ENCODE measurements at places on chromosomes 3 and 15.
A peak's percentile ranks its signal among the peaks of the same experiment; 100 is the strongest.

DNA sequence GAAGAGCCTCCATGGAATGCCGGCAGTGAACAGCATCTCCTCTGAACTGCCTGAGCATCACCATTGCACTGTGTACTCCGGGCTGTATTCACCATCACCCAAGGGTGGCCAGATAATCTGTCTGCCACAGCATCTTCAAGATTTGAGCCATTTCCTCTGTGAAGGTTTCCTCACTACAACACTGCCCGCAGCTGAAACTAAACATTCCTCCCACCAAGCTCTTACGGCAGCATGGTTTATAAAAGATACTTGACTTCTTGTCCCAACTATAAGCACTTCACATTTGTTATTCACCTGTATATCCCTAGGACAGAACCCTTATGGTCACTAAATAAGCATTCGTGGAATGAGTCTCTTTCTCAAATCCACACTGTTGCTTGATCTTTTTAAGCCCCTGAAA, 125.9 kb downstream of the SST start:
- DNase-seq, result no peak

DNA sequence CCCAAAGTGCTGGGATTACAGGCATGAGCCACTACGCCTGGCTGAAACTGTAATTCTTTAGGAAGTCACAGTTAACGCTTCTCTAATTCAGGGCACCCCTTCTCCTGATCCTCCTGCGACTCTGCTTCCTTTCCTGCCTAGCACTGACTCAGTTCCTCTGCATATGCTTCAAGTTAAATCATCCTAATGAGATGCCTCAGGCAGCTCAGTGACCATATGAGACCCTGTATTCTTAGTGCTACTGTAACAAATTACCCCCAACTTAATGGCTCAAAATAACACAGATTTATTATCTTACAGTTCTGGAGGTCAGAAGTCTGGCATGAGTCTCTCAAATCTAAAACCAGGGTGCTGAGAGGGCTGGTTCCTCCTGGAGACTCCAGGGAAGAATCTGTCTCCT, 271.8 kb upstream of the LYSMD4 start:
- no peak for DNase-seq

DNA sequence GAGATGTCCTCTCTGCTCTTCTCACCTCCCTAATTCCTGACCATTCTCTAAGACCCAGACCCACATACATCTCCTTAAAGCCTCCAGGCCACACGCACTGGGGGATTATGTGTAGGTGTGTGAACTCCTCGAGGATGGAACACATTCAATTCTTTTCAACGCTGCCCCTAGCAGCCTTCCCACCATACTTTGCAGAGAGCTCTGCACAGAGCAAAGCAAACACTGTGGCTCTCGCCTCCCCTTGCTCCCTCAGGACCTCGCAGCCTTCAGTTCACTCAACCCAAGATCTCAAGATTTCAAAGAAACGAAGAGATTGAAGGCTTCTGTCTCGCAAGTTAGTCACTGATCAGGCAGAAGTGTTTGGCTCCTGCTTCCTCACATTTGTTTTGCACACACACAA, 6.0 kb downstream of the ACTC1 start:
- no peak for DNase-seq

- DNase-seq, result no peak
These were observed 11.0 kb upstream of the ARL14 start for GRCh38 chr3:160665784-160666526.

DNA sequence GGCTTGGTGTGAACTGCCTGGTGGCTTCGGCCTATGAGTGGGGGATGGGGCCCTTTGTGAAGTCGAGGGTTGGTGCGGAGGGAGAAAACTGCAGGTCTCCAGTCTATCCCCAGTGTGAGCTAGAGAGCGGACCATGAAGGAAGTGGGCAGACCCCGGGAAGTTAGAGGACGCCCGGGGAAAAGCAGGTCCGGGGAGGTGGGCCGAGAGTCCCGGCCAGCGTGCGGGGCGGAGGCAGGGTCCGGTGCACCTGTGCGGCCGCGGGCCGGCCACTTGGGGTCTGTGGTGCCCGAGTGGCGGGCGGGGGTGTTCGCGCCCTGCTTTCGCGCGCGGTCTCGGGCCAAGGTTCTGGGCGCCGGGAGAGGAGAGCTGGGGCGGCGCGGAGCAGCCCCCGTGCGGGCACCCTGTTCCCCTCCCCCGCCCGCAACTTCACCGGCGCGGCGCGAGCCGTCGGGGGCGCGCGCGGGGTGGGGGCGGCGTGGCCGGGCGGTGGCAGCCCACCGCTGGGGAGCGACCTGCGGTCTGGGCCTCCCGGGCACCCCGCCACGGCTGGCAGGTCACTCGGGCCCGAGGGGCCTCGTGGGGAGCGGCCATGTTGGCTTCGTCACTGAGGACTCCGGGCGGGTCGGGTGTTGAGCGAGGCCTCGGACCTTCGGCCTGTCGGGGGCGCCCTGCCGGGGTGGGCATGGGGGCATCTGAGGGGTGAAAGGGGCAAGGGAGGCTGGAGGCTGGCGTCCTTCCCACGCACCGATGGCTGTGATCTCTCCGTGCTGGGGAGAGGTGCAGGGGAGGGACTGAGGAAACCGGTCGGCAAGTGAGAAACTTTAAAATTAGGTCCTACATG, 4.8 kb downstream of the UBE2E1 start:
- DNase-seq, result peak; percentile 46

GRCh38 chr3:196499061-196499460, 4.5 kb downstream of the RNF168 start:
- DNase-seq, result no peak

DNA sequence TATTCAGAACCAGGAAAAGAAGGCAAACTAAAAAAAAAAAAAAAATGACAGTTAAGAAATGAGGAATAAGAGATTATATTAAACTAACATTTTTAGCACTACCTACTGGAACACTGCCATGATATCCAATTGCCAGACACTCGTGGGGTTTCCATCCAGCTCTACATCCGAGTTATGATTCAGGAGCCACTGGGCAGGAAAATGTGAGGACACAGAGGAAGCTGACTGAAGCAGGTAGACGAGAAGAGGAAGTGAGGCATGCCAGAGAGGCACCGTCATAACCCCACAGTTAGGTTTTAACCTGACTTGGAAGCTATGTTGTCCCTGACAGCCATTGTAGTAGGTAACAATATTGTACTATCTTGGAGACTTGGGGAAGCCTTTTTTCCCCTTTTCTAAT, 495.0 kb downstream of the NLGN1 start:
- no peak for DNase-seq

- no peak for DNase-seq
These were observed 382 bp upstream of the POMGNT2 start for GRCh38 chr3:43106293-43106628.

DNA sequence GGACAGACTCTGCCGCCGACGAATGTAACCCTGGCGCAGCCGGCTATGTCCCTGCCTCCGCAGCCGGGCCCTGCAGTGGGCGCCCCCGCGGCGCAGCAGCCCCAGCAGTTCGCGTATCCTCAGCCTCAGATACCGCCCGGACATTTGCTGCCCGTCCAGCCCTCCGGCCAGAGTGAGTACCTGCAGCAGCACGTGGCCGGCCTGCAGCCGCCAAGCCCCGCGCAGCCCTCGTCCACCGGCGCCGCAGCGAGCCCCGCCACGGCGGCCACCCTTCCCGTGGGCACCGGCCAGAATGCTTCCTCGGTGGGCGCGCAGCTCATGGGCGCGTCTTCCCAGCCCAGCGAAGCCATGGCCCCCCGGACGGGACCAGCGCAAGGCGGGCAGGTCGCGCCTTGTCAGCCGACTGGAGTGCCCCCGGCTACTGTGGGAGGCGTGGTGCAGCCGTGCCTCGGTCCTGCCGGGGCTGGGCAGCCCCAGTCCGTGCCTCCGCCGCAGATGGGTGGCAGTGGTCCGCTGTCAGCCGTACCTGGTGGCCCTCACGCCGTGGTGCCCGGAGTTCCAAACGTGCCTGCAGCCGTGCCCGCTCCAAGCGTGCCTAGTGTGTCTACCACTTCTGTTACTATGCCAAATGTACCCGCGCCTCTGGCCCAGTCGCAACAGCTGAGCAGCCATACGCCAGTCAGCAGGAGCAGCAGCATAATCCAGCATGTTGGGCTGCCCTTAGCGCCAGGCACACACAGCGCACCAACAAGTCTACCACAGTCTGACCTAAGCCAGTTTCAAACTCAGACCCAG, 2.4 kb downstream of the TSC22D2 start:
- peak; percentile 34 for DNase-seq

DNA sequence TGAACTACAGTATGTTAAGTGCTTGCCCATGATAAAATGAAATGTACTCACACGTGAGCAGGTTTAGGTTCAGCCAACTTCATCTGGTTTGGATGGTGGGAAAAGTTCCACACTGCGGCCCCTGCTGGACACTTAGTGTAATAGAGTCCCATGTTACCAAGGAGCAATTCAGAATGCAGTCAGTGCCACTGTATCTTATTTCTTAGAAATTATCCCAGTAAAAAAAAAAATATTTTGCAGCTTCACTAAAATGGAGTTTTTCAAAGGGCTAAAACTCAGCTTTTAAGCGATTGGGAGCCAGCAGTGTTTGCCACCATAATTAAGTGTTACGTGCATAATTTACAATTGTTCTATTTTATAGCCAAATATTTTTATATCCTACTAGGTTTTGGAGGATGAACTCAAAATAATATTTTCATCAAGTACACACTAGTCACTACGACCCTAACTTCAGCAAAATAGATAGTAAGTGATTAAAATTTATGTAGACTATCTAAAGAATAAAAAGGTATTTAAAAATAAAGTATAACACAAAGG, 371.7 kb upstream of the GBE1 start:
- peak; percentile 47 for DNase-seq

DNA sequence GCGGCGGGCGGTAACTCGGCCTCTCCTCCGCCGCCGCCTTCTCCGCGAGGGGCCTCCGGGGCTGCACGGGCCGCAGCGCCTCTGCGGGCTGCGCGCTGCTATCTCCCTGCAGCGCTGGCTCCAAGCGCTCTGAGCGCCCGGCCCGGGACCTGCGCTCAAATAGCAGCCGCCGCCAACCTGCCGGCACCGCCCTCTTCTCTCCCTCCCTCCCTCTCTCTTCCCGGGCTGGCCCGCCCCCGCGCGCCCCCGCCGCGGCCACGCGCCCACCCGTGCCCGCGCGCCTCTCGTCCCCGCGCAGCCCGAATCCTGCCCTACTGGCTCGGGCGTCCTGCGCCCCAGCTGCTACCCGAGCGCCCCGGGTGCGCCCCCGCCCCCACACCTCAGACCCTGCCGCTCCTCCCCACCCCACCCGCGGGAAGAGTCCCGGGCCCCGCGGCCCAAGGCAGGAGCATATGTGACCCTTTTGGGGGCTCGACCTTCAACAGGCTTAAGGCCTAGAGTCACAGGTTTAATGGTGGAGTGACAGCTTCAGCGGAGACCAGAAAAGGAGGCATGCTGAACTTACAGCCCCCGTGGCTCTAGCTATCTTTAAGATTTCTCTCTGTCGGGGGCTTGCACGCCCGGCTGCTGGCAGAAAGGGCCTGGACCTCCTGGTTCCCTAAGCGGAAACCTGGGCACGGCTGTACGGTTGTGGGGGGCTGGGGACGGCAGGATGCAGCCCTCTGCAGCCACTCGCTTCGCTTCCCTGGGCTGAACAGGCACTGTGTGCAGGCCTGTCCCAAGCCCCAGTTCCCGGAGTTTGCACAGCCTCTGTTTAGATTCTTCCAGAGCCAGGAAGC, at the start of gene CACNA2D2:
CACNA2D2 (minus strand) TSS at position 131 of the 839 bp plus-strand sequence. CDS start 211 bp downstream, outside the sequence.
- DNase-seq, result peak; percentile 35

DNA sequence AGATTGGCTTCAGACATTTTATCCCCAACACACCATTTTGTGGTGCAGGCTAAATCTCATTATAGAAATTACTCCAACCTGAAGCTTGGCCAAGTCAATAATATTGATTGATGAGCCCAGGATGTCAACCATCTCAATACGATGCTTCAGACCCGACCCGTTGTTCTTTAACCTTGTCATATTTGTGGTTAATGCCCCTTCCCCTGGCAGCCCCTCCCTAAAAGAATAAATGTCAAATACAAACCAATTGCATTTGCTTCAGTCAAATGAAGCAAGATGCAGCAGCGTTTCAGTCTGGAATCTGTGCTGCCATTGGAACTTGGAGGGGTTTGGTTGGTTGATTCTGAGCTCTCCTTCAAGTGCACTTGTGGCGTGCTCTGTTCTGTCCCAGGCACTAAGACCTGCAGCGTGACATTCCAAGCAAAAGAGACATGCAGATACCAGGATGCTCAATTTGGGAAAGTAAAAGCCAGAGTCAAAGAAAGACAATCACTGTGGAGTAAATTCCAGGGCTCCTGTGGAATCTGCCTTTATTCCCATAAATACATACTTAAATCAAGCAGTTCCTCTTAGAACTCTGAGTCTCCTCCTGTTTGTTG, 23.8 kb upstream of the PSMD6 start:
- no peak for DNase-seq

DNA sequence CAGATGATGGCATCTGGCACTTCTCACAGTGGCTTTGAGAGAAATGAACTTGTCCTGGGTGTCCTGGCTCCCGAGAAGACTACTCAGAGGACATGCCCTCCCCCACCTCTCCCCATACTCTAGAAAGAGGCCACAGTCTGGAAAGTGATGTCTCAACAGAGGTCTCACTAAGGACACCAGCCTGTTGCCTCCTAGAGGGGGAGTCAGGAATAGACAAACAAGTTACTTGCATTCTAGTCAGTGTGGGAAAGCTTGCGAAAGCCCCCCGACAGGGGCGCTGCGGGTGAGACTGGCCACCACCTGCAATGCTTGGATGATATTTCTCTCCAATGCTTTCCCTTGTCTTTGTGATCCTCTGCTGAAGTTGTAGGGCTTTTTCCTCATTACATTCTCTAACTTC, 17.2 kb downstream of the B4GALT4 start:
- DNase-seq, result no peak

DNA sequence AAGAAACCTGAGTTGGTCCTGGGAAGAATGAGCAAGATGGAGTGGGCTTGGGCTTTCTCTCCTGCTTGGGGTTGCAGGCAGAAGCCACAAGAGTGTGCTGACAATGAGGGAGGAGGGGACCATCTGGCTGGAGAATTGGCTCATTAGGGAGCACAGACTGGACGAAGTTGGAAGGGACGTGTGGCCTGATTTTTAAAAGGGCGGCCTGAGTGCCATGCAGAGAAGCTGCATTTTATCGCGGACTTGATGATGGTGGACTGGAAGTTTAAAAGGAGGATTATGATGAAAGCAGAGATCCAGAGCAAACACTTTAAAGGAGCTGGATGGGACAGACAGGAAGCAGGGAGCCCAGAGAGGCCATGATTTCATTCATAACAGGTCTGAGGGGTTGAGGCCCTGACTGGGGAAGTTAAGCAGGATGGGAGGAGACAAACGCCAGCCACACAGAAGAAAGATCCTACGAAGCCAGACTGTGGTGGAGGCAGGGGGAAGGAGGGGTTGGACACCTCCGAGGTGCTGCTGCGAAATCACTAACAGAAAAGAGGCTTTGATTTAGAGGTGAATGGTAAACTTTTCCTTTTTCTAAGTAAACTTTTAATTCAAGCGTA, 23.6 kb downstream of the TLNRD1 start:
- DNase-seq, result no peak

DNA sequence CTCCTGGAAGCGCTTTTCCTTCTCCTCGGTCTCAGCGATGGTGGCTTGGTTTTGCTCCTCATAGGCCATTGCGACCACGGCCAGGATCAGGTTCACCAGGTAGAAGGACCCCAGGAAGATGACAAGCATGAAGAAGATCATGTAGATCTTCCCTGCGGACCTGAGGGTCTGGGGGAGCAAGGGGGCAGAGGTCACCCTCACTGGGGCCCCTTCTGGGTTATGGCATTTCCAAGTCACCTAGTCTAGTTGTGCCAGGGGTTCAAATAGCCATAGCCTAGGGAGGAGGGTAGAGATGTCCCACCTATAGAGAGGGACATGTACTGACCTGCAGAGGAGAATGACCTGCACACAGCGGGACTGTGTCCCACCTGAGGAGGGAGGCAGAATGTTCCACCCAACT, 43.5 kb downstream of the SCN5A start:
- DNase-seq, result no peak

Data from midbrain (tissue), 1 donor.